ENCODE measurements at places on chromosomes 13 and 19.

- DNase-seq = no peak
These were observed 8.7 kb upstream of the SIAH3 start for GRCh38 chr13:45860240-45860639.

GRCh38 chr13:90070362-90070761 is 1277.1 kb upstream of the MIR17HG start:
- DNase-seq = no peak

DNA sequence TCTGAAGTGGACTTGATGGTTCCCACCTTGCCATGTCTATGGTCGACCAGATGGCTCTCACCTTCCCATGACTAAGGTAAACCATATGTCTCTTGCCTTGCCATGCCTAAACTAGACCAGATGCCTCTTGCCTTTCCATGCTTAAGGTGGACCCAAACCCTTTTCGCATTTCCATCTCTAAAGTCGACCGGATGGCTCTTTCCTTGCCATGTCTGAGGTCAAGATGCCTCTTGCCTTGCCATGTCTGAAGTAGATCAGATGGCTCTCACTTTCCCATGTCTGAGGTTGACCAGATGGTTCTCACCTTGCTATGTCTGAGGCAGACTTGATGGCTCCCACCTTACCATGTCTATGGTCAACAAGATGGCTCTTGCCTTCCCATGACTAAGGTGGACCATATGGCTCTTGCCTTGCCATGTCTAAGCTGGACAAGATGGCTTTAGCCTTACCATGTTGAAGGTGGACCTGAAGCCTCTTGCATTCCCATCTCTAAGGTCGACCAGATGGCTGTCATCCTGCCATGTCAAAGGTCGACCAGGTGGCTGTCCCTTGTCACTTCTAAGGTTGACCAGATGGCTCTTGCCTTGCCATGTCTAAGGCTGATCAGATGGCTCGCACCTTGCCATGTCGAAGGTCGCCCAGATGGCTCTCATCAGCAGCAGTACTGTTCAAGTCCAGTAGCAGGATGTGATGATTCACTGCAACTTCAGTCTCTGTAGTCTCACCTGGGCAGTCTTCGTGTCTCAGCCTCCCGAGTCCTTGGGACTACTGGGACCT is 1439.4 kb downstream of the UQCRFS1 start:
- no peak for DNase-seq

DNA sequence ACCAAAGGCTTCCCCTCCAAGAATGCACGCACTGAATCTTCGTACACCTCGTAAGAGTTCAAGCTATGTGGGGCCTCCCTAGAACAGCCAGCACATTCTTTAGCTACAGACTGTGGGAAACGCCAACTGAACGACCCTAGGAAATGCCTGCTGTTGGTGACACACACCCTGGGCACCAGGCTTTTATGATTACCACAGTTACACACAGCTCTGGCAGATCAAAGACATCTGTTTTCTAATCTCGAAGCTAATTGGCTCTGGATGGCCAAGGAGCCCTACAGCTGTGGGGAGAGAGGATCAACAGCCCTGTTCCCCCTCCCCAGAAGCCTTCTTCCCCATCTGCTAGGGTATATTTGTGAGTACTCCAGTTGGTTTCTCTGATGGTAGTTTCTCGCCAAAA is 123.0 kb downstream of the COL4A1 start:
- no peak for DNase-seq

DNA sequence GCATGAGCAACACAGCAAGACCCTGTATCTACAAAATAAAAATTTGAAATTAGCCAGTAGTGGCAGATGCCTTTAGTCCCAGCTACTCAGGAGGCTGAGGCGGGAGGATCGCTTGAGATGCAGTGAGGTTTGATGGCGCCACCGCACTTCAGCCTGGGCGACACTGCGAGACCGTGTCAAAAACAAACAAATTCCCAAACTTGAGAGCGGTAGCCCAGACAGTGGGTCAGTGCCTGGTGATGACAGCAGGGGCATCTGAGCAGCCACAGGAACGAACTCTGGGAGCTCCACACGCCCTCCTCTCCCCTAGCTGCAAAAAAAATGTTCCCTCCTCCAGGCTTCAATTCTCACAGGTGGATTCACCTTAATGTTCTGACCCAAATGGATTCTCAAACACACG is 14.1 kb downstream of the ZNF490 start:
- DNase-seq = no peak

DNA sequence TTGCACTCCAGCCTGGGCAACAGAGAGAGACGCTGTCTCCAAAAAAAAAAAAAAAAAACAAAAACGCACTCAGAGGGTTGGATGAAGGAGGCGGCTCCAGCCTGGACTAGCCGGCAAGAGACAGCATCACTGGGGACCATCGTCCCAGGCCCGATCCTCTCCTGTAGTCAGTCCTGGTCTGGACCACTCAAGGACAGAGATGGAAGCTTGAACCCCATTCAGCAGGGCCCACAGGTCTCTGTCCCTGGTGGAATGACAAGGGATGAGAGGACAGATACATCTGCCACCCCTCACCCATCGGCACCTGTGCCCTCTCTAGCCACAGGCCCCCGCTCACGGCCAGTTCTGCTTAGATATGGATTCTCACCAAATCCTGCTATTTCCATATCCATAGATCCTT is 14.0 kb downstream of the ADGRE5 start:
- DNase-seq = no peak

GRCh38 chr13:96860882-96861281 is 133.4 kb downstream of the OXGR1 start:
- no peak for DNase-seq

- no peak for DNase-seq
These were observed 76.8 kb downstream of the ESD start for GRCh38 chr13:46720189-46720588.

GRCh38 chr13:32659736-32660135 is 73.5 kb downstream of the PDS5B start:
- DNase-seq = no peak

GRCh38 chr19:362154-362553 is 17.6 kb upstream of the MIER2 start:
- DNase-seq = no peak

DNA sequence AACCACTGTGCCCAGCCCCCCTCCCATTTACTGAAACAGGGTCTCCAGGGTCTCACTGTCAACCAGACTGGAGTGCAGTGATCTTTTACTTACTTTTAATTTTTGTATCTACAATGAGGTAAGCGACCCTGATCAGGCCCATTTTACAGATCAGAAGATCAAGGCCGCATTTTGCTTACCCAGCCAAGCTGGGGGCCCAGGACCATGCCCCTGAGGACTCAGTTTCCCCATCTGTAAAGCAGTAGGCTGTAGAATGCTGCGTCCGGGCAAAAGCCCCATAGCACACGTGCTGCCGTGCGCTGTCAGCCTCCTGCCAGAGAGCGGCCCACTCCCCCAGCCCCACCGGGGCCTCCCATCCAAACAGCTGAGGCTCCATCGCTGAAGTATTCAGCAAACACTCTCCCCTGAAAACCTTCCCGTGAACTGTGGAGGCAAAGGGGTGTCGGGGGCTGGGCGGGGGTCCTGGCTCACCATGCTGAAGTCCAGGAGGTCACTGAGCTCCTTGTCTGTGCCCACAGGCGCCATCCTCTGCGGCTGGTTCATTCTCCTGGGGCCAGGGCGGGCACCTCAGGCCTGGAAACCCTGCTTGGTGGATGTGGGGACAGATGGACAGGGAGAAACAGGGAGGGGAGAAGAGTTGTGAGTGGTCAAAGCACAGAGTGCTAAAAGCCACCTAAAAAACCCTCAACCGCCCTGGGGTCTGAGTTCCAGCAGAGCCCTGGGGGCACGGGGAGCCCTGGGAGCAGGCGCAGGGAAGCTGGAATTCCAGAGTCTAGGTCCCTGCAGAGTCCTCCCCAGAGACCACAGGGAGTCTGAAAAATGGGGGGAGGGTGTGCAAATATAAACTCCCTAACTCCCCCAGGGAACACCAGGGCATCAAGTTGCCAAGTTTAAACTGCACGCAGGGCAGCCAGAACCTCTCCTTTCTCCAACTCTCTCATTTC is 2.4 kb downstream of the TCF3 start:
- no peak for DNase-seq

GRCh38 chr19:34507414-34508067 is 26.0 kb downstream of the WTIP start:
- DNase-seq = no peak
